Activated CD8-positive, alpha-beta T cell treated with anti-CD3 and anti-CD28 coated beads, Interleukin-2, amount 10 ng/mL, durations not matched to agents 7 days and 5 days (primary cell): ENCODE measurements at places on chromosomes 13 and 19.

DNA sequence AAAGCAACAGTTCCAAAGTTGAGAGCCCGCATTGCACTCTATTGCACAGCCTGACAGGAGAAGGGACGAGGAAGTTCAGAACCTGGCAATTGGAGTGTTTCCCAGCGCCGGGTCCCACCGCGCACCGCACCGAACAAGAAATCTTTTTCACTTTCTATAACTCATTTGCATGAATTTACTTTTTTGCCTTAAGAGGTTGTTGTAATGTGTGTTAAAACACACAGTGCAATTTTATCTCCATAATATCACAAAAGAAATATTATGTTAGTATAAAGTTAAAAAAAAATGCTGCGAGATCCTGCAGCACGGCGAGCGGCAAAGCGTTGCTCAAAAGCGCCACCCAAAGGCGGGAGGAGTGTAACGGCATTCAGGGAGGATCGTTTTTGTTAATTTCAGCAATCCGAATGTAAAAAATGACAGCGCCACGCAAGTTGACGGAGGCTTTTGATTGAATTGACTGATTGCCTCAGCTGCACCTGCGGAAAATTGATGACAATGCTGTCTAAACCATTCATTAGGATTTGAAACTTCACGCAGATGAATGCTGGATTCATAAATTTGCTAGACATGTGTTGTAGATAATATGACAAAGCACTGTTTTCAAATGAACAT, 303.6 kb upstream of the ZNF507 start:
- DNase-seq: peak; percentile 39

GRCh38 chr13:79386125-79386826, 19.8 kb downstream of the RBM26 start:
- no peak for DNase-seq

GRCh38 chr13:113938716-113939115, 35.2 kb downstream of the C13orf46 start:
- no peak for DNase-seq

GRCh38 chr13:52862358-52863206, 14.1 kb upstream of the PCDH8 start:
- DNase-seq: peak; percentile 30

GRCh38 chr13:50740052-50740741, 103.3 kb downstream of the DLEU7 start:
- no peak for DNase-seq

- DNase-seq: peak; percentile 44
These were observed 34.4 kb upstream of the MIR17HG start for GRCh38 chr13:91313103-91313502.

DNA sequence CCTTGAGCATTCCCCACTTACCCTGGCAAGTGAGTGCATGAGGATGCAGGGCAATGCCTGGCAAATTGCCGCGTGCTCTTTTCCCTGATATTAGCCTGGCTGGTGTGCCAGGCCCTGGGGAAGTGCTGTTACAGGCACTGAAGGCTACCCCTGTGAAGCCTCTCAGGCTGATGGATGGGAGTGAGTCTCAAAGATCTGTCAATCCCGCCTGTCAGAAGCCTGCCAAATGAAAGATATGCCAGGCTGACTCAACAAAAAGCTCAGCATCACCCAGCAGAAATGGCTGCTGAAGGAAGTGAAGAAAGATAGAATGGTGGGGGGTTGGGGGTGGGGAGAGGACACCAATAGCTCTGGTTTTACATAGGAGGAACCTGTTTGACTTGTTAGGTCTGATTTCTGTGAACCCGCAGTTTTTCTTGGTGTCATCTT, 112.1 kb downstream of the LACC1 start:
- no peak for DNase-seq

DNA sequence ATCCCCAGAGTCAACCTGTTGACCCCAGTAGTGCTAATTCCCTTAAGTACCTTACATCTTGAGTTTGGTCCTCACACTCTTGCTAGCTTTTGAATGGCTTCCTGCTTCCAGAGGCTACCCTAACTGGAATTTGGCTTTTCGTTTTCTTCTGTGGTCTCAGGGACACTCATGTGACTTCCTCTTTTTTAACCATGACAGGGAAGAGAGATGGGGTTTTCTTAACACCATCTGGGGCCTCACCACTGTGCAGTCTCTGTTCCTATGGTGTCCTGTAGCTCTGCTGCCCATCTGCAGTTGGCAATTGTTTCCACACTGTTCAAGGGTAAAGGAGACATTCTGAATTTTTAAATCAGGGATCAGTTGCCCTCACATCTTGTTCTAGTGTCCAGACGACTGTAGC, 66.7 kb downstream of the SLC10A2 start:
- DNase-seq: no peak

DNA sequence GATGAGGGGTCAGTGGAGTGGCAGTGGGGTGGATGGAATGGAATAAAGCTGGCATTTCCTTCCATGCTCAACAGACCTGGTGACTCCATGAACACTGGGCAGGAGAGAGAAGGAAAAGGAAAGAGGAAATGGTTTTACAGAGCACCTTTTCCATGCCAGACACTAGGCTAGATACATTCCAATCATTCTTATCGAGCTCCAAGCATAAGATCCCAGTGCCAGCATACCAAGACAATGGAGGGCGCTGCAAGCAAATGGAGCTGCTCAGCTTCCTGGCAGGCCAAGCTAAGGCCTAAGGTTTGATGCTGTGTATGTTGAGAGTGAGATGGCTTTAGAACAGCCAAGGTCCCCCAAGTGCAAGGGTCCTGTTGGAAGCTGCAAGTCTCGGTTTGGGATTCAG, 113.2 kb downstream of the HSPH1 start:
- no peak for DNase-seq

- DNase-seq: no peak
These were observed 109.5 kb upstream of the WASF3 start for GRCh38 chr13:26448032-26448431.

GRCh38 chr13:62251734-62252133, 836.1 kb upstream of the PCDH20 start:
- DNase-seq: no peak

- no peak for DNase-seq
These were observed 1145.1 kb downstream of the UQCRFS1 start for GRCh38 chr19:28067882-28068281.

GRCh38 chr13:75393839-75394520, 88.0 kb downstream of the TBC1D4 start:
- DNase-seq: no peak

DNA sequence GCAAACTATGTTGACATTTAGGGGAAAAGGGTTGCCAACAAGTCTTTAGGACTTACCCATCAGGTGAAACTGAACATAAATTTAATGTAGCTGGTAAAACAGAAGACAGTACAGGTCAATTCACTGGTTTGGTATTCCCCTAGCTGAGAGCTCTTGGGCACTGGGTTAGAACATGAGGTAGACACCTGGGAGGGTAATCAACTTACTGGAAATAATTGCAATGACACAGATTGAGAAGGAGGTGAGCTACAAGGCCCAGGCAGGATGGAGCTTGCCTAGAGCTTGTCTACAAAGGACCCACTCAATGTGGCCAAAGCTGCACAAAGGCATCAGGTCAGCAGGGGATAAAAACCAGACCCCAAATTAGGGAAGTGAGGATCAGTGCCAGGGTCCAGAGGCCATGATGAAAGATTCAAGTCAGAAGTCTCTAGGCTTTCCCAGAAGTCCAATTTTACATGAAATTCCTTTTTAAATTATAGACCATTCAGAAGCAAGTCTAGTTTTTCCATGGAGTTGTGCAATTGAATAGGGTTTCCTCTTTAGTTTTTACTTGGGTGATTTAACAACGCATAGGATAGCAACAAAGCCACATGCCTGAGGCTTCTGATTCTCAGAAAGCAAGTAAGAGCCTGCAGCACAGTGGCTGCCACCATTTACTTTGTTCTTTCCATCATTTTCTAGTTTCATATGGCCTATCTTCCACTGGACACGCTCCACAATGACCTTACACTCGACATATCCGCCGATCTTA, 194.0 kb downstream of the NDFIP2 start:
- DNase-seq: no peak

GRCh38 chr19:47545061-47545948, 27.6 kb downstream of the ZNF541 start:
- DNase-seq: no peak
